ENCODE measurements at places on chromosomes 11 and 22.

GRCh38 chr11:122214567-122214966 lies 98.6 kb upstream of the BLID start:
- no peak for DNase-seq

DNA sequence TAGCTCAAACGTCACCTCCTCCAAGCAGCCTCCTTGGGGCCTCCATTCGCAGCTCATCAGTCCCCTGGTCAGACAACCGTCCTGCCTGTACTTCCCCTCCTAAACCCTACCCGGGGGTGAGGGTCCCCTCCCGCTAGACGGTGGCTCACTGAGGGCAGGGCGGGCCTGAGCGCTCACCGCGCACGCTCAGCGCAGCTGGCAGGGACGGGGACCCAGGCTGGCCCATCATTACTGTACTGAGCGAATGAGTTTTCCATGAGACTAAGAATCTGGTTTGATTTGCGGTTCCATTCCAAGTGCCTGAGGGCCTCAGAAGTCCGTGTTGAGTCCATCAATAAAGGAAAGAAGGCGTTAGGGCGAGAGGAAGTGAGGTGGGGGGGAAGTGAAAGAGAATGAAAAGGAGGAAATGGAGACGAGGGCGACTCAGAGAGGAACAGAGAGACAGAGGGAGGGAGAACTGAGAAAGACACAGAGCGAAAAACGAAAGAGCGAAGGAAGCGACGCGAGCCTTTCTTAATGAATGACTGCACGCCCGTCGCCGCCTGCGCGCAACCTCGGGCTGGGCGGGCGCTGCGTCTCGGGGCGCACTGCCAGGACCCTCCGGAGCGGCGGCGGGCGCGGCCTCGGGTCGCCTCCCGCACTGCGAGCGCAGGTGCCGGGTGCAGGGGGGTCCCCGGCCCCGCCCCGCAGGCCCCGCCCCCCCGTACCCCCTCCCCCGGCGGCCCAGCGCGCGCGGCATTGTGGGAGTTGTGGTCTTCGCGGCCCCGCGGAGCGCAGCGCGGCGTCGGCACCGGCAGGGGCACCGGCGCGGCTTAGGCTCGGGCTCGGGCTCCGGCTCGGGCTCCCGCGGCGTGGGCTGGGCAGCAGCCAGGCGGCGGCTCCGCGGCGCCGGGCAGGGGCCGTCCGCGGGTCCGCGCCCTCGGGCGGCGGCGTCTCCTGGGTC lies at the start of gene ASPHD2:
ASPHD2 (plus strand) TSS at position 746 of the 943 bp plus-strand sequence. CDS start 4,356 bp downstream, outside the sequence.
- DNase-seq, result peak; percentile 41

- no peak for DNase-seq
Observed at GRCh38 chr11:71188073-71188472, 64.3 kb downstream of the SHANK2 start.

- DNase-seq, result no peak
Observed at GRCh38 chr11:28476049-28476448, 367.9 kb downstream of the METTL15 start.

GRCh38 chr22:37095113-37095512 lies 14.4 kb downstream of the TMPRSS6 start:
- no peak for DNase-seq

DNA sequence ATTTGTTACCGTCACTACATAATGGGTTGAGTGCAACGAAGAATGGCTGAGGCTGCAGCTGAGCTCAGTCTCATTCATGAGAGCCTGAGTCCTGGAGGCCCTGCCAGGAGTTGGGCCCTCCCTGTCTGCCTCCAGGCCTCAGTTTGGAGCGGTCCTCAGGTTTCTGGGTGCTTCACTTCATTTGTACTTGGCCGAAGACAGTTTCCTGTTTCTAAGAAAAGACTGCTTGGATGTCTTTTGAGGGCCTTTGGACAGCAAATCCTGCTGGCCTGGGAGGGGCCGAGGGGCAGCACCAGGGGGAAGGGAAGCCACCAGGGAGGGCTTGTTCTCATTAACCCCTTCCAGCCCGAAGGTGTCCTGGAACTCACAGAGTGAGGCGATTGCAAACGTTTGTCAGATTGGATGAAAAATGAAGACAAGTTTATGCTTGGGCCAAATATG lies 163.1 kb downstream of the ETS1 start:
- no peak for DNase-seq

DNA sequence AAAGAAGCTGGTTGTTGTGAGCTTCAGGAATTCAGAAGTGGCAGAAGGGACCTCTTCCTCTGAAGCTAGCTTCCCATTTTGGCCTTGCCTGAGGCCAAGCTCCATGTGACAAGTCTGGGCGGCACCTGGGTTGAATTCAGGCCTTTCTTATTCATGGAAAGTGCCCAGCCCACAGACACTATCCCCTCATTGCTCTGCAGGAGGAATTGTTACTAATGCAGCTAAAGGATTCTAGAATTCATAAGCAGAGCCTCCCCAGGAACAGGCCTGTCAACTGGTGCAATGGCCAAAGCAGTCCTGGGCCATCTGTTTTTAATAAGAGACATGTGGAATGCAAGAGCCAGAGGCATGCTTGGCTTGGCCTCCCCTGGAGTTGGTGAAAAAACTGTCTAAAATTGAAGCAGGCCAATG lies 71.4 kb downstream of the SLC1A2 start:
- DNase-seq, result no peak

- peak; percentile 47 for DNase-seq
Observed at GRCh38 chr11:27485930-27486773, 13.6 kb upstream of the LGR4 start.

GRCh38 chr22:42716221-42716620 lies 4.4 kb downstream of the A4GALT start:
- DNase-seq, result no peak

Measured in DMS153 (cell line).